ENCODE measurements at places on chromosomes 4 and X.

GRCh38 chr4:155602351-155603140, 64.1 kb upstream of the GUCY1A1 start:
- no peak for DNase-seq

- no peak for DNase-seq
Measured at GRCh38 chr4:76872556-76872955, 25.4 kb downstream of the SOWAHB start.

DNA sequence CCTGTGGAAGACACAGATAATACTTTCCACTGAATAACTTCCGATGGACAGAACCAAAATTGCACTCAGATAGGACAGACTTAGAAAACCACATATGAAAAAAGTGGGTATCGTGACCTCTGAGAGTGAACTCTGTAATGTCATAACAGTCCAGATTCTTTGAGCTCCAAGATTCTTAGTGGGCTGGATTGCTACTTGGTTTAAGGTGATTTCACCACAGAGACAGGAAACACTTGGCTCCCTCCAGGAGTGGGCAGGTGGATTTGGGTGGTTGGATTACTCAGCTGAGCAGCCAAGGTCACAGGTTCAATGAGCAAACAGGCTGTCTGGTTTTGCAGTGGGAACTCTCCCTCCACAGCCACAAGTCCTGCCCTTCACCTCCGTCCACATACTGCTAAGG, 126.0 kb downstream of the AFAP1 start:
- peak; percentile 6 for DNase-seq

DNA sequence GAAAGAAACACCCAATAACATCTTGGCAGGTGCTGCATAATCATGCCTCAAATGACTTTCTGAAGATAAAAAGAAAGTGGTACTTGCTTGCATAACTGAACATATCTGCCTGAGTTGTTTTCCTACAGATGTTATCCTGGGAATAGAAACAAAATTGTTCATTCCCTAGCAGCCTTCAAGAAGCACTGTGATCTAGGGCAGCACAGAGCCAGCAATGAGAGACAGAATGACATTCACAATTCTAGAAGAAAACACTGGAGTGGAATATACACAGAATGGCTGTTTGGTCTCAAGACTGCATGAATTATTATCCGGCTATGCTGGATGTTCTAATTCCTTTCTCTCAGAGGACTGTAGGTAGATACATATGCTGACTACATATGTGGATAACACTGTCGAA, 790.9 kb downstream of the PDHA2 start:
- no peak for DNase-seq

DNA sequence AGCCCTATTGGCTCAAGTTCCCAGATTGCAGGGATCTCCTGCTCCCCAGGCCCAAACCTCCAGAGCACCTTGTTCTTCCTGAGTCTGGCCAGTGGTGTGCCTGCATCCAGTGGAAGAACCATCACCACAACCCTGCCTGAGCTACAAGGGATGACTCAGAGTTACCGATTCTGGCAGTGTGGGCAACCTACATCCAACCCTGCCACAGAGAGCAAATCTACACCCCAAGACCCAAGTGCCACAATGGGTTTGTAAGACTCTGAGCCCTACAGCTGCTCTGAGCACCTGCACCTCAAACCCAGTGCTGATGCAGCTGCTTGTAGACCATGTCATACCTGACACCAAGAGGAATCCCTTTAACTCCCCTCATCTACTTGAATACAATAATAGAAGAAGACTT, 110.0 kb downstream of the SOWAHB start:
- DNase-seq = no peak

DNA sequence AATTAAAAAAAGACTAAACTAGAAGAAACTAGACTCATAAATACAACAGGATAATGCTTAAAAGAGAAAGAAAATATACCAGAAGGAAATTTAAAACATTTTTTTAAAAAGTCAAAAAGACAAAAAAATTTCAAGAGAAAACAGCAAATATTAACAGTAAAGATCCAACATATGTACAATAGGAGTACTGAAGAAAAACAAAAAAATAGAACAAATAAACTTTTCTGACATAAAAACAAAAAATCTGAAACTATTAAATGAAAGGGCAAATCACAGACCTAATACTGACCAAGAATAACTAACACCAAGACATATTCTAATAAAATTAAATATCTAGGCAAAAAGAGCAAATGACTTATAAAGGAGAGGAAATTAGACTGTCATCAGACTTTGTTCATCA, 11.5 kb downstream of the DNAJB14 start:
- DNase-seq = no peak

GRCh38 chrX:107712231-107713202, 63.1 kb downstream of the TSC22D3 start:
- DNase-seq = no peak

GRCh38 chrX:19555236-19555635, 39.9 kb upstream of the MAP3K15 start:
- DNase-seq = no peak

- no peak for DNase-seq
Measured at GRCh38 chr4:118270492-118270891, 82.3 kb downstream of the PRSS12 start.

GRCh38 chr4:127134490-127134889, 498.3 kb upstream of the INTU start:
- DNase-seq = no peak

- DNase-seq = no peak
Measured at GRCh38 chr4:102678107-102678506, 82.7 kb downstream of the MANBA start.

DNA sequence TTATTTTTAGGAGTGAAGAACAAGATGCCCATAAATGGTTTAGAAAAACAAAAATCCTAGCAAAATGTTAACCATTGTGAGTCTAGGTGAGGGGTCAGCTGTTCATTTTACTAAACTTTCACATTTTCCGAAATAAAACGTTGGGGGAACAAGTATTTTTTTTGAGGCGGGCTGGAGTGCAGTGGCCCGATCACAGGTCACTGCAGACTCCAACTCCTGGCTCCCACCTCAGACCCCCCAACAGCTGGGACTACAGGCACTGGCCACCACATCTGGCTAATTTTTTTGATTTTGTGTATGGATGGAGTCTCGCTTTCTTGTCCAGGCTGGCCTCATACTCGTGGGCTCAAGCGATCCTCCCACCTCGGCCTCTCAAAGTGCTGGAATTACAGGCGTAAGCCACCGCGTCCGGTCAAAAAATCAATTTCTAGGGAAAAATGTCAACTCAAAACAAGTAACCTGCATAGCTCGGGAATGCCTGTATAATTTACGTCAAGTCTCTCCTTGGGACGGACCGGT, 742 bp upstream of the TAF1 start:
- no peak for DNase-seq

DNA sequence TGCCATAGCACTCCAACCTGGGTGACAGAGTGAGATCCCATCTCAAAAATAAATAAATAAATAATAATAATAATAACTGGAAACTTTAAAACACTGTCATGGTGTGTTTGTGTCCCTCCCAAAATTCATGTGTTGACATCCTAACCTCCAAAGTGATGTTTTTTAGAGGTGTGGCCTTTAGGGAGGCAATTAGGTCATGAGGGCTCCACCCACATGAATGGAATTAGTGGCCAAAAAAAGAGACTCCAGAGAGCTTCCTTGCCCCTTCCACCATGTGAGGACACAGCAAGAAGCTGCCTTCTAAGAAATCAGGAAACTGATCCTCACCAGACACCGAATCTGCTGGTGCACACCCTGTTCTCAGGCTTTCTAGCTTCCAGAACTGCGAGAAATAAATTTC, 23.8 kb upstream of the RAPGEF2 start:
- no peak for DNase-seq

GRCh38 chrX:26914232-26914631, 548.9 kb downstream of the PPP4R3C start:
- no peak for DNase-seq

DNA sequence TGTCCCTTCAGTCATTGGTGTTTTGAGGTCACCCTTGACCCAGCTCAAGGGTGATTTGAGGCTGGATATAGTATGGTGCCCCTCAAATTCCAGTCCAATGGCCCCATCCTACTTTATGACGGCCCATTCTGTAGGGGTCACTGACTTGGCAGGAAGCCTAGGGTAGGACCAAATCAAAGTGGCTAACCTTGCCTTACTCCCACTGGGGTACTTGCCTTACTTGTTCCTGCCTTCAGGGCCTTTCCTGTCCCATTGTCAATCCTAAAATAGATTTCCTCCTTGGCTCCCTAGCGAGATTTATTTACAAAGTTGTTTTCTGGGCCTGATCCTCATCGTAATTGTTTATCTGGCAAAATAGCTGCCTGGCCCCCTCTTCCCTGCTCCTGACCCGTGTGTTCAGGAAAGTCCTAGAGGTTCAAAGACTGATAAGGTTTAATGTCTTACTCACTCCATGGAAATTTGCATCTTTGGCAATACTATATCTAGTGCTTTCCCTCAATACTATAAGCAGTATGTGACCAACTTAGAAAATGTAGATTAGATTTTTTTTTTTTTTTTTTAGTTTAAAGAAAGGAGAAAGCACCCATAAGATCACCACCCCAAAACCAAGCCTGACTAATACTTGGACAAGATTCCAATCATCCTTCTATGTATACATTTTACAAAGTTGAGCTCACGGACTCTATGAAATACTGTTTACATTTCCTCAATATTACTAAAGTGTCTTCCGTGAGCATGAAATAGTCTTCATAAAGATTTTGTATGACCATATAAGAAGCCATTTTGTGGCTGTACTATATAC, 44.8 kb downstream of the MSN start:
- no peak for DNase-seq

DNA sequence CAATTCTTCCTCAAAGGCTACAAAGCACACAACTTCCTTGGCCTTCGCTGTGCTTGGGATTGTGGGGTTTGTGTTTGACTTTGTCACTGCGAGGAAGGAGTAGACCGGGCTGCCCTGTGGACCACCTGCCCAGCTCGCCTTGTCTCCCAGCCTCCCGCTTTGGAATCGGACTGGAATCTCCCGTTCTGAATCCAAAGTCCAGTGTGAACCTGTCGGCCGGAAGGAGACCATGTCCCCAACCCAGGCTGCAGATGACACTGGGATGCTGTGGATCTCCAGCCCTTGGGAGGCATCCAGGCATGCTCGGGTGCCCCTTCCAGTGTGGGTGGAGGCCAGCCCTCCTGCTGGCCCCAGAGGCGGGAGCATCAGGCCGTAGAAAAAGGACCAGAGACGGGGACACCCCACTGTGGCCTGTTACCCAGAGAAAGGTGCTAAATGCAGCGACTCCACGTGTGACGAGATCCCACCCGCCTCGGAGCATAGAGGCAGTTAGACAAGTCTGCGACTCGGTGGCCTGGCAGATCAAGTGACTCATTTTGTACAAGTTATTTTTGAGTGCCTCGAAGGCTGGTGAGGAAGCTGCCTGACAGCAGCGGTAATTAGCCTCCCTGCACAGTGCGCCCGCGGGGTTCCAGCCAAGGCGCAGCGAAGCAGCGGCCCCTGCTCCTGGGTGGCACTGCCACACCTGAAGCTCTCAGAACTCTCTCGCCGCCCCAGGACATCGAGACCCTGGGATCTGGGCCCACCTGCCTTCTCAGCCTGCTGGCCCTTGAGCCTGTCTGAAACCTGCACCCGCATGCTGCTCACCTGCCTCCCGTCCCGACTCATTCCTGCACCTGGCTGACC, 57.5 kb downstream of the ADRA2C start:
- DNase-seq = no peak

- no peak for DNase-seq
Measured at GRCh38 chr4:19992471-19993093, 259.1 kb upstream of the SLIT2 start.

DNA sequence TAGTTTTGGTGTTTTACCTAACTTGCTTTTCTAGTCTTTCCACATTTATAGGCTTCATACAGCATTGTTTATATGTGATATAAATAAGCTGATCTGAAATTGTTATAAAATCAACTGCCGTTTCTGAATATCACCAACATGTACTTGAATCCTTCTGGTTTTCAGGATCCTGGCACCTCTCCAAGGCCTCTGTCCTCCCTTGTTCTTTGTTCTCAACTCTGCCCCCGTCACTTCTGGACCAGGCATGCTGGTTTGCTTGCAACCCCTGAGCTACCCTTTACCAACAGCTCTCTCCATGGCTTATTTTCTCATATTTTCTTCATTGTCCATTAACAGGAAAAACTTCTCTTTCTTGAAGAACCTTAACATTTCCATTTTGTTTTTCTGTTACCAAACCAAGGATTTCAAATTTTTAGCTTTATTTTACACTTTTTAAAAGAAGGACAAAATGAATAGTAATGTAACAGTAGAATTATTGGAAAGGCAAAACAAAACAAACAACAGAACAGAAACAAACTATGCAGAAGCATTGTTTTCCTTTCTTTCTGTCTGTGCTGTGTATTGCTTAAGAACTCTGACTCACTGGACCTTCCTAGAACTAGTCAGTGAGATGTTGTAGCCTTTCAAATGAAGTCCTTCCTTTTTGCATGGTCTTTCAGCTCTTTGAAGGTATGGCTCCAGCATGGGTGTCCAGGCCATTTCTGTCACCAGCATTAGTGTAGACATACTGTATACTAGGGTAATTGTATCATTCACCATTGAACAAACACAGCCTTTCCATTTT, 44.8 kb downstream of the BANK1 start:
- no peak for DNase-seq

GRCh38 chr4:7649411-7649740, 214.6 kb upstream of the PSAPL1 start:
- DNase-seq = no peak

GRCh38 chr4:71604785-71605184, 179.1 kb downstream of the GC start:
- DNase-seq = no peak

DNA sequence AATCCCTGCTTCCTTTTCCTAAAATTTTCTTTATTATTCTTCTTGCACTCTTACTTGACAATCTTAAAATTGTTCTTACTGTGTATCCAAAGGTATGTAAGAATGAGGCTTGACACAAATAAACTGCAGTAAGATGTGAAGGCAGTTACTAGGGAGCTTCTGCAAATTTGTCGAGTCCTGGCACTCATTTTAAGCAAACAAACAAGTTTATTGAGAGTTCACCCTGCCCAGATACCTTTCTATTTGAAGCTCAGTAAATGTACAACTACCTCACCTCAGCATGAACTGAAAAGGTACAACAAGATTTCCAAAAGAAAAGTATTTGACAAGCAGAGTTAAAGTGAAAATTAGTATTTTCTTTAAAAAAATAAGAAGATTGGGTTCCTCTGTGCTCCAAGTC, 13.3 kb upstream of the SYTL4 start:
- DNase-seq = no peak

DNA sequence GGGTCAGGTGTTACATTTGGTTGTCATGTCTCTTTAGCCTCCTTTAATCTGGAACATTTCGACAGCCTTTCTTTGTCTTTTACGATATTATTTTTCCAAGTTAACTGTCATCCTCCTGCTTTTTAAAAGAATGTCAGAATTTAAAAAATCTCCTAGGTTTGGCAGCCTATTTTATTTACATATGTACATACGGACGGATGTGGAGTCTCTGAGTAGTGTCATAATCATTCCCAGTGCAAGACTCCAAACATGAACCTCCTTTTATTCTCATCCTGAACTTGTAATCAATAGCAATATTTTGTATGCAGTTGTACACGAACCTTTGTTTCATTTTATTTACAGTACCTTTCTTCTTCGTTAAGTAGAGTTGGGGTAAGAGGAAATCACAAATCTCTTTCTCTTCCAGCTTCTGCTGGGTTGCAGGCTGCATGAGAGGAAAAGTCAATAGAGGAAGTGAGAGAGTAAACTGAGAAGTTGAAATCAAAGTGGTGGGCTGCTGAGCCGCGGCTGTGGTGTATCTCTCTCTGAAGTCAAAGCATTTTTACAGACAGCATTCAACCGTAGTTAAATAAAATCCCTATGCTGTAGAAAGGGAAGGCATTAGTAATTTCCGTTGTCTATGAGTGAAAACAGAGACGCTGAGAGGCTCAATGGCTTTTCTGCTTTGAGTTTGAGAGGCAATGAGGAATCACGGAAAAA, 53.9 kb upstream of the RPS6KA3 start:
- DNase-seq = no peak

GRCh38 chr4:136056748-136057147, 1475.5 kb downstream of the PCDH18 start:
- no peak for DNase-seq
